Activated CD4-positive, CD25-positive, alpha-beta regulatory T cell treated with anti-CD3 and anti-CD28 coated beads, Interleukin-2, amount 50 U/mL, for 16 hours (primary cell): ENCODE measurements at places on chromosomes 4 and X.

DNA sequence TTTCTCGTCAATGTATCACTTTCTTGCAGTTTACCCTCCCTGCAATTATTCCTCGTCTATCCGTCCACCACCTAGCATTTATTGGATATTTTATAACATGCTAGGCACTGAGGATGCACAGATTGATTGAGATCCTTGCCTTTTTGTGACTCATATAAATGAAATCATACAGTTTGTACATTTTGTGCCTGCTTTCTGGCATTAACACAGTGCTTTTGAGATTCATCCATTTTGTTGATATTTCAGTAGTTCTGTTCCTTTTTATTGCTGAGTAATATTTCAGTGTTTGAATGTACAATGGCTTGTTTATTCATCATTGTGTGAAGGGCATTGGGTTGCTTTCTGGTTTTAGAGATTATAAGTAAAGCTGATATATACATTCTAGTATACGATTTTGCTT is 841 bp downstream of the TBC1D19 start:
- DNase-seq: no peak

GRCh38 chr4:122542411-122543236 is 78.2 kb downstream of the IL21 start:
- DNase-seq: no peak

DNA sequence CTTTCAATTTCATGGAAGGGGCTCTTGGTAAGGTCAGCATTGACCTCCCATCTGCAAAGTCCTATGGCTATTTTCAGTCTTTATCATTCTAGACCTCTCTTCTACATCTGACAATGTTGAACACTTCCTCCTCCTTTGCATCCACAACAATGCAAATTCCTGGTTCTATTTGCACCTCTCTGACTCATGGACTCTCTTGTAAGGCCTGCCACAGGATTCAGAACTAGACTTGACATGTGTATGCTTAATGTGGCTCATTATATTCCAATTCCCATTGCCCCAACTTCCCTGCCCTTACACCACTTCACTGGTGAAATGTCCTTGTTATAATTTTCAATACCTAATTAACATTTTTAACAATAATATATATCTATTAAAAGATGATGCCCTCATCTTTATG is 314.3 kb upstream of the FGF13 start:
- no peak for DNase-seq

GRCh38 chrX:29813174-29813573 is 402.2 kb upstream of the MAGEB2 start:
- DNase-seq: no peak

DNA sequence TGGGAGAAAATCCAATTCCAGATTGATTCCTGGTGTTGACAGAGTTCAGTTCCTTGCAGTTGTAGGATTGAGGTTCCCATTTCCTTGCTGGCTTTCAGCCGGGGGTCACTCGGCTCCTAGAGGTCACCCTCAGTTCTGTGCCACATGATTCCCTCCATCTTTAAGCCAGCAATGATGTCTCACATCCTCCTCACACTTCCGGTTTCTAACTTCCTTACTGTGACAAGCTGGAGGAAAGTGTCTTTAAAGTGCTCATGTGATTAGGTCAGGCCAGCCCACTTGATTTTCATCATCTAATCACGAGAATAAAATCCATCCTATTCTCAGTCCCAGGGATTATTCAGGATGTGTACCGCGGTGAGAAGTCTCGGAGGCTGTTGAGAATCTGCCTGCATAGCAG is 19.4 kb upstream of the SMIM31 start:
- DNase-seq: no peak

- no peak for DNase-seq
Measured at GRCh38 chrX:46072372-46072771, 472.8 kb downstream of the ZNF674 start.

DNA sequence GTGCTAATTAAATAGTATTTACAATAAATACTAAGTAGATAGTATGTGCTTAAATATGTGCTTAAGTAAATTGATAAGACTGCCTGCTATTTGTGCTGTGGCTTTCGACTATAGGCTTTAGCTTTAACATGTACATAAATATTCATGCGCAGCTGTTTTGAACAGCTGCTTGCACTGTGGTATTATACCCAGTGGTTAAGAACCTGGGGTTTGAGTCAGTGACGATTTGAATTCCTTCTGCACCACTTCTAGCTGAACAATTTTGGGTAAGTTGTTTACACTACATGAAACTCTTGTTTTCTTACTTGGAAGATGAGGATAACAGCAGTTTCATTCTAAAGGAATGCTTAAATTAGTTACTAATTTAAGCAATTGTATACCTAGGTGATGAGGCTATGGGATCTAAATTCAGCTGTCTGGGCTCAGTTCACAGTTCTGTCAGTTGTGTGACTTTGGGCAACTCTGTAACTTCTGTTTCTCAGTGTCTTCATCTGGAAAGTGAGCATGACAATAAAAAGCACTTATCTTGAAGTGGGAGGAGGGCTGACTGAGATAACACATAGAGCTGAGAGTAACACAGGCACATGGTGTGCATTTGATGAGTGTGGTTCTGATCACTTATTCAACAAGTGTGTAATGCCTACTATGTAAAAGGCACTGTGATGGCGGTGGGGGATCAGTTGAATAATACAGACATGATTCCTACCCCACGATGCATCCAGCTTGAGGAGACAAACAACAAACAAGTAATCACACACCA is 37.0 kb downstream of the HPGDS start:
- no peak for DNase-seq

DNA sequence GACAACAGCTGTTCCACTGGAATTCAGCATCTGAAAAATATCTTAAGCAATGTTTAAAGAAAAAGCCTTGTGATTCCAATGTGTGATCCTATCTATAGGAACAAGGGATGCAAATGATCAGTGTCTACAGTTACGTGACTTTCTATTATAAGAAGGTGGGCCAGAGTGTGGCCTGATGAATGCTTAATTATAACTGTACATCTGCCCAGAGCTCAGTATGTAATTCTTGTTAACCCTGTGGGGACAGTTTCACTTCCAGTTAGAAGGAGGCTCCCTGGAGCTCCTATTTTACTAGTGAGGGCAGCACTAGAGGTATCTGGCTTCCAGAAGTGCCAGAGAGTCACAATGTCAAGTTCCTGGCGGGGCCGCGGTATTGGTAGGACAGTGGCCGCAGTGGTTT is 288.5 kb downstream of the USP46 start:
- no peak for DNase-seq

DNA sequence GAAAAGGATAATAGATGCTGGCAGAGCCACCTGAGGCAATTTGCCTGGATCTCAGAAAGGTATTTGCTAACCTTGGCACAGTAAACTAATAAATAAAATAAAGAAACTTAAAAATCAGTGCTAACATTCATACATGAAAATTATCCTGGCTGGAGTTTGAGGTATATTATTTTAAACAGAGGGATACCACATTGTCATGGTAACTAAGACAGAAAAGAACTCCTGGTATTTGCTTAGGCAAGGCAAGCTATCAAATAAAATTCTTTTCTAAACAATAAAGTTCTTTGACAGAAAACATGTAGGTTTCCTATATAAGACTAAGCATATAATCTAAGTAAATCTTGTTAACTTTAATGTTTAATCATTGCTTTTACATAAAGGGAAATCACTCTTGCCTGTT is 218.8 kb downstream of the MAGEB17 start:
- no peak for DNase-seq

GRCh38 chrX:112734290-112734689 is 54.6 kb upstream of the LHFPL1 start:
- DNase-seq: no peak

DNA sequence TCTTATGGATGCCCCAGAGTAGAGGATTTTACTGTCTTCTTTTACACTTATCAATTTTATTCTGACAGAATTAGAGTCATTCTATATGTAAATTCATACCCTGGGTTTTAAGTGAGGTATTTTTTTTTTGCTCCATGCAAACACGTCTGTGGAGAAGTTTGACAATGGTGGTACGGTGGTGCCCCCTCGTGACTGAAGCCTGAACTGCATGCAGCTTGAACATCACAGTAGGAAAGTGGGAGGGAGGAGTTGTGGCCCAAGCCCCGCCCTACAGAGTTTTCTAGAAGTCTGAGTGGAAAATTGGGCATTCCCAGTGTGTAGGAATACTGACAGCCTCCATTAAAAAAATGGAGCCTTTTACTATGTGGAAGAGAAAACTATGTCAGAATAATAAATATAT is 73.3 kb upstream of the RAB40AL start:
- DNase-seq: peak; percentile 62

GRCh38 chrX:45975633-45976032 is 569.6 kb downstream of the ZNF674 start:
- no peak for DNase-seq
